Stimulated activated CD8-positive, alpha-beta memory T cell treated with anti-CD3 and anti-CD28 coated beads, Interleukin-4, amount 100 ng/mL, for 4 hours (primary cell): ENCODE measurements at places on chromosomes 16 and 17.

- DNase-seq: no peak
These were observed 21.5 kb downstream of the RPH3AL start for GRCh38 chr17:330993-331701.

DNA sequence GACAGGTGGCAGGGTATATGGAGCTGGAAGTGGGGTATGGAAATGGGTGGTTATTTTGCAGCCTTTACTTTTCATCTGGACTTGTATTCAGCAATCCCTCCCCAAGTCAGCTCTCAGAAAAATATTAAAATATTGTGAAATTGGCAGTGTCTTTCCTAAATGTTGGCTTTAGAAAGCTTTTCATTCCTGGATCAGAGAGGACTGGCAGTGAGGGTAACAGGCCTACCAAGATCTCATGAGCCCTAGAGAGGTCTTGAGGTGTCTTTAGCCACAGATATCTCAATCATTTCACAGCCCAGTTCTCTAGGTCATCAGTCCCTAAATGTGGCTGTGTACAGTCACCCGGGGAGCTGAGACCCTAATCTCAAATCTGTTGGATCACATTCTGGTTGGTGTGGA lies 22.5 kb downstream of the SLC7A6OS start:
- no peak for DNase-seq

- DNase-seq: no peak
These were observed 33.6 kb downstream of the SCPEP1 start for GRCh38 chr17:57011491-57012015.

DNA sequence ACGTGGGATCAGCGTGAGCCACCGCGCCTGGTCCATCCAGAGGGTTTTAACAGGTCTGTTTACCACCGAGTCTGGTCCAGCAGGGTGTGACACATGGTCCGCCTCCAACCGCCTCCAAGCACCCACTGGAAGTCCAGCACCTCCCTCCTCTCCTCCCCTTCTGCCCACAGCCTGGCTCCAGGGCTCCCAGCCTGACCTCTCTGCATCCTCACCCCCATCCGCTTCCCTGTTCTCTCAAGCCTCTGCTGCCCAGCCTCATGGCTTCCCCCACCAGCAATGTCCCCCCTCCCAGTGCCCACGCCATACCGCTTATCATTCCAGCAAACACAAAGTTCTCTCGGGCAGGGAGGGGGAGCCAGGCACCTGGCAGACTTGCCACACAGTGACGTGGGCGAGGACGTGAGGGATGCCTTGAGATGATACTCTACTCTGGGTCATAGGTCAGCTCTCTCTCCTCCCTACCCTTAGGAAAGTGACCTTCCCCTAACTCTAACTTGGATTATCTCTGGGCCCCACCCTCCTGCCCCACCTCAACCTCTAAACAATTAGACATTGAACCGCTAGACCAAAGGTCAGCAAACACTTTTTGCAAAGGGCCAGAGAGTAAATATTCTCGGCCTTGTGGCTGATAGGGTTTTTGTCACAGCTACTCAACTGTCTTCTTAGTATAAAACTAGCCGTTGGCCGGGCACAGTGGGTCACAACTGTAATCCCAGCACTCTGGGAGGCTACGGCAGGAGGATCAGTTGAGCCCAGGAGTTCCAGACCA lies 23.1 kb downstream of the CDC42EP4 start:
- DNase-seq: no peak

GRCh38 chr17:43577664-43578403 lies 31.7 kb upstream of the ETV4 start:
- DNase-seq: no peak

- no peak for DNase-seq
These were observed 9.8 kb upstream of the MAP3K14 start for GRCh38 chr17:45326626-45327025.

DNA sequence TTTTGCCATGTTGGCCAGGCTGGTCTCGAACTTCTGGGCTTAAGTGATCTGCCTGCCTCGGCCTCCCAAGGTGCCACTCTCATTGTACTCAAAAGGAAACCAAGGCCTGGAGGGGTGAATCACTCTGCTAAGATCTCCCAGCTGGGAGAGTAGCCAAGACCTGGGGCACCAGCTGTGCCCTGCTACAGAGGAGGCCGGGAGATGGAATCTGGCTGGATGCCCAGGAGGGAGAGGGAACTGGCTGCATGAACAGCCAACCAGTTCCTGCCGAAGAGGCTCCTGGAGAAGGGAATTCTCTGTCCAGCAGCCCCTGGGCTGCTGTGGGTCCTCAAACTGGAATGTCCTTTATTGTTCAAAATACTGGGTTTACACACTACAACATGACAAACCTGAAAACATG lies 238.7 kb upstream of the CIBAR2 start:
- no peak for DNase-seq

DNA sequence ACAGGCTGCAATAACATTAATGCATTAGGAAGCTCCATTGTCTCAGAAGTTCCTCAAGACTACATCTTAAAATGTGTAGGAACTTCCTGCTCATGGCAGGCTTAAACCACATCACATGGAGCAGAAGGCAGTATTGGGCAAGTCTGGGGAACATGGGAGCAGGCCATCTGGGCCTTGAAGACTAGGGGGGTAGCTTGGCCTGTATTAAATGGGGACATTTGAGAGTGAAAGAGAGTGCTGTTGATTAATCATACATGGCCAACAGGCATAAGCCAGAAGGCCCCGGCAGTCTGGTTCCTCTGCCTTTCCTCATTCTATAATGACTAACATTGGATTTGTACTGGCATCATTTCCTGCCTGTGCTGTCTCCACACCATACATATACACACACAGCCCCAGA lies 25.2 kb upstream of the SLC5A11 start:
- no peak for DNase-seq
